ENCODE measurements at places on chromosomes 1 and 21.

- DNase-seq = no peak
These were observed 71.0 kb downstream of the DHRS3 start for GRCh38 chr1:12546771-12547585.

- DNase-seq = no peak
These were observed 30.9 kb downstream of the TRIM11 start for GRCh38 chr1:228375578-228376261.

- no peak for DNase-seq
These were observed 119.3 kb downstream of the NGF start for GRCh38 chr1:115218699-115219098.

DNA sequence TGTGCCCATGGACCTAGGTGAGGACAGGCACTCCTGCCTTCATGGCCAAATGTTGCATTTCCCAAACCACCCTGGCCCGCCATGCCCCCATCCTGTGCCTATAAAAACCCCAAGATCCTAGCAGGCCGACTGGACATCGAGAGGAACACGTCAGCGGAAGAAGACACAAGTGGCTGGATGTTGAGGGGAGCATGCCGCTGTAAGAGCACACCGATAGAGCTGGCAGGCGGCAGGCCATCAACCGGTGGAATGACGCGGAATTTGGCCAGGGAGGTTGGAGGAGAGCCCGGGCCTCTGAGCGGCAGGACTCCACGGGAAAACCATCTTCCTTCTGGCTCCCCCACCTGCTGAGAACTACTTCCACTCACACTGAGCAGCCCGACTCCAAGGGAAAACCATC is 361.1 kb upstream of the TMPRSS15 start:
- DNase-seq = no peak

DNA sequence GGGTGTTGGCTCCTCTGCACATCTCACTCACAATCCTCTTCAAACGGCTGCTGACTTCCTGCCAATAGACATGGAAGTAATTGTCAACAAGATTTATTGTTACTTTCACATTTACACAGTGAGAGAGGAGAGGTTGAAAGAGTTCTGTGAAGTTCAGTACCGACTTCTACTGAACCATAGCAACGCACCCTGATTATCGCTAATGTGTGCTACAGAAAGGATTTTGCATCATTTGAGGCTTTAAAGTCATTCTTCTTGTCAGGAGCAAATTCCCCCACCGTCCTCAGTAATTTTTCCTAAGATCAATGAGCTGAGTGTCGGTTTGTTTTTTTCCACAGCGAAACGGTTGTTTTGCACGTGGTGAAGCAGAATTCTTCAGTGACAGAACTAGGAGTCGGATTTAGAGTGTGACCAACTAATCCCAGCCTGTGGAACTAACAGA is 361.0 kb downstream of the ADGRL2 start:
- no peak for DNase-seq

GRCh38 chr21:24272521-24272938 is 1334.8 kb downstream of the MRPL39 start:
- no peak for DNase-seq

DNA sequence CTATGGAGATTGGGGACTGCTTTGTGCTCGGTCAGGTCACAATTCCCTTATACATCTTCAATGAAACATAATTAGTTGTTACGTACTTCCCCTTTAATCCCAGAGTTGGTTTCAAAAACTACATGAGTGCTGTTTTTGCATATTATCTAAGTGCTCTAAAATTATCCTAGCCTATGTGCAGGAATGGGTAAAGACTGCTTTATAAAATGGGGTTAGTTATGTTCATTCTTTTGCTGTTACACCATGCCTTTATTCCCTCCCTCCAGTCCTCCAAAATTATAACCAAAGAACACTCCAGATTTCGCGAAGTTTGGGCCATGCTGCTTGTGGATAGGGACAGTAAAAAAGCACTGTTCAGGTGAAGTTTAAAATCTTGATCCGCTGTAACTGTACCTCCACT is 173.9 kb upstream of the SNX7 start:
- DNase-seq = no peak

GRCh38 chr1:76250271-76250670 is 175.7 kb downstream of the ST6GALNAC3 start:
- DNase-seq = no peak

GRCh38 chr1:869499-870244 is 54.1 kb upstream of the SAMD11 start:
- DNase-seq = peak; percentile 68

GRCh38 chr21:23478381-23478780 is 2128.9 kb downstream of the MRPL39 start:
- DNase-seq = no peak

DNA sequence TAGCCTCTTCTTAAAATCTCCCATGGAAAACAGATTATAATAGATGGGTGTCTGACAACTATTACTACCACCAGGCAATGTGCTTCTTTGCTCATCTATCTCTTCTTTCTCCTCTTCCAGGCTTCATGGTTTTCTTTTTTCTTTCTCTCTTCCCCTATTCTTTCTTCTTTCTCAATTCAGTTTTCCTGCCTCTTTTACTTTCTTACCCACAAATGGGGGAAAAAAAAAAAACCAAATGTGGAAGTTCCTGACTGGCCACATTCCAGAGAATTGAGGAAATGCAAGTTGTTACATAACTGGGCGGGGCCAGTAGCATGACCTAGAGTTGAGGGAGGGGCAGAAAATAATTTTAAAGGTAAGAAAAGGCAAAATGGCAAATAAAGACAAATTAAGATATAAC is 10.9 kb upstream of the SMG7 start:
- no peak for DNase-seq

- no peak for DNase-seq
These were observed 132.8 kb downstream of the CASZ1 start for GRCh38 chr1:10663678-10664035.
